ENCODE measurements at places on chromosomes 13 and 19.

DNA sequence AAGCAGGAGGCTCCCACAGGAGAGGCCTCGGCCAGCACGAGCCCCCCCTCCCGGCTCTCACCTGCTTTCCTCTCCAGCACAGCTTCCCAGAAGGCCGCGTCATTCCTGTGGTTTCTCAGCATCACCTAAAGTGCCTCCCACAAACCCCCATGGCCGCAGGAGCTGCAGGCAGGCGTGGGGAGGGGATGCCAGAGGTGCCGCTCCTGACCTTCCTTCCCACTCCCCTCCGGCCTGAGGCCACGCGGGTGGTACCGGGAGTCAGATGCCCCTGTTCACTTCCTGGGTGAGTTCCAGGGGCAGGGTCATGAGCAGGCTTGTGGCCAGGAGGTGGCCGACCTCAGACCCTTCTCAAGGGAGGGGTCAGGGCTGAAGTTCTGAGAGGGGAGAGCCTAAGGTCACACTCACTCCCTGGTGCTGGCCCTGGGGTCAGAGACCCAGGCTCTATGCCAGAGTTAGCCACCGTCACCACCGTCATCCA, 14.4 kb upstream of the NPAS1 start:
- DNase-seq = no peak

GRCh38 chr13:46383383-46383782, 3.7 kb downstream of the RUBCNL start:
- DNase-seq = no peak

DNA sequence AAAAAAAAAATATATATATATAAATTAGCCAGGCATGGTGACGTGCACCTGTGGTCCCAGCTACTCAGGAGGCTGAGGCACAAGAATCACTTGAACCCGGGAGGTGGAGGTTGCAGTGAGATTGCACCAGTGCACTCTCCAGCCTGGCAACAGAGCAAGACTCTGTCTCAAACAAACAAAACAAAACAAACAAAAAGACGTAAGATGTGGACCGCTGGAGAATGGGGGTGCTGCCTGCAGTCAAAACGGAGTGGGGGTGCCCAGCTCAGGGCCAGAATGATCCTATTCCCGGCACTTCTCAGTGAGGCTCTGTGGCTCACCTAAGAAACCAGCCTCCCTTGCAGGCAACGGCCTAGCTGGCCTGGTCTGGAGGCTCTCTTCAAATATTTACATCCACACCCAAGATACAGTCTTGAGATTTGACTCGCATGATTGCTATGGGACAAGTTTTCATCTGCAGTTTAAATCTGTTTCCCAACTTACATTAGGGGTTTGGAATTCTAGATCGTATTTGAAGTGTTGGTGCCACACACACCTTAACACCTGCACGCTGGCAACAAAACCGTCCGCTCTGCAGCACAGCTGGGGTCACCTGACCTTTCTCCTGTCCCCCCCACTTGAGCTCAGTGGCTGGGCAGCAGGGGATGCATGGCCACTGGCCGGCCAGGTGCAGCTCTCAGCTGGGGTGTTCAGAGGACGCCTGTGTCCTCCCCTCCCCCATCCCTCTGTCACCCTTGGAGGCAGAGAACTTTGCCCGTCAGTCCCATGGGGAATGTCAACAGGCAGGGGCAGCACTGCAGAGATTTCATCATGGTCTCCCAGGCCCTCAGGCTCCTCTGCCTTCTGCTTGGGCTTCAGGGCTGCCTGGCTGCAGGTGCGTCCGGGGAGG, at the start of gene F7:
F7 (plus strand) TSS at position 760 of the 889 bp plus-strand sequence; CDS start at position 811, 51 bp downstream.
- no peak for DNase-seq

- no peak for DNase-seq
Measured at GRCh38 chr19:31781542-31781941, 432.3 kb upstream of the TSHZ3 start.

DNA sequence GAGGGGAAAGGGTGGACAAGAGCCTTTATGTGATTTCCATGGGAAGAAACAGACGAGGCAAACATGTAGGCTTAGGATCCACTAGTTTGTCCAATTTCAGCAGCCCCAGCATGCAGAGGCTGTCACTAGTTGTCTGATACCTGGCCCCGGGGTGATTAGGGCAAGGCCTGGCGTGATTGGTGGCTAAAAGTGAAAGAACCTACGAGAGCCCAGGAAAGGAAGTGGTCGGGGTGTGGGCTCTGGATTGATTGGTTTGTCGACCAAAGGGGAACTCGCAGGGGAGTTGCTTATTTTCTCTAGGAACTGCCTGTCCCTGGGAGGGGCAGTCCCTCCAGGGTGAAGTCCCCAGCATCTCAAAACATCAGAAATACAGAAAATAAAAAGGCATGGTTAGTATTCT, 64.2 kb upstream of the UQCRFS1 start:
- peak; percentile 70 for DNase-seq

DNA sequence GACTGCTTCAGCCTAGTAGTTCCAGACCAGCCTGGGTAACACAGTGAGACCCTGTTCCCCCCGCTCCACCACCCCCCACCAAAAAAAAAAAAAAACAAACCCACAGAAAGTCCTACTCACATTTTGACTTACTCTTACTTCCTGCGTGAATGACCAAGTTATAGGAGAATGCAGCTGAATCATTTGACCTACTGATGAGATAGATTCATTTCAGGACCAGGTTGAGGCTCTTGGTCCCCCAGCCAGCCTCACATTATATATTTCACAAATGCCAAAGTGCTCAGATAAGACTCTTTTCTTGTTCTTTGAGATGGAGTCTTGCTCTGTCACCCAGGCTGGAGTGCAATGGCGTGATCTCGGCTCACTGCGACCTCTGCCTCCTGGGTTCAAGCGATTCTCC, 70.2 kb downstream of the KLF5 start:
- DNase-seq = peak; percentile 16

DNA sequence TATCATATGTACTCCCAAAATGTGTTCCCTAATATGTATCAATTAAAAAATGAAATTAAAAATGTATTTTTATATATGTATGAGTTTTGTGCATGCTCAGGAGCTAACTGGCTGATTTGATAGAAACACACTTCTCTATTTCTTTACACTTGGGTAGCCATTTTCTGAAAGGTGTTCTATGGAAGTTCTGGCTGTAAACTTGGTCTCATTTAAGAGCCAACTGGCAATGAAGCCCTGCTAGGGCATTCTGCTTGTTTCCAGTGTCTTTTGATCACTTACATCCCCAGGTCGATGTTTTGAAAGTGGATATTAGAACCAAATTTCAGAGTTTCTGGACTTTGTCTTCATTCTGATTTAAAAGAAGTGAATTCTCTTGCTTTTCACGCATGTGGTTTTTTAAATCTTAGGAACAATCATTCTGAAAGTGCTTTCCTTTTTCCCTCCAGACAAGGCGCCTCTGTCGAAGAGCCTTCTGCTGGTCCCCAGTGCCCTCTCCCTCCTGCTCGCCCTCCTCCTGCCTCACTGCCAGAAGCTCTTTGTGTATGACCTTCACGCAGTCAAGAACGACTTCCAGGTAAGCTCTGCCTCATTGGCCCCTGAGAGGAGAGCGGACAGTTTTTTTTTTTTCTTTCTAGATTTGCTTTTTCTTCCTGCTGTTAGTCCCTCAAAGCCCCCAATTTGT, 20.1 kb downstream of the GPR18 start:
- DNase-seq = peak; percentile 65

- DNase-seq = no peak
Measured at GRCh38 chr13:37986811-37987210, 117.2 kb upstream of the TRPC4 start.

GRCh38 chr19:7427944-7428343, 60.9 kb downstream of the PEX11G start:
- peak; percentile 56 for DNase-seq

DNA sequence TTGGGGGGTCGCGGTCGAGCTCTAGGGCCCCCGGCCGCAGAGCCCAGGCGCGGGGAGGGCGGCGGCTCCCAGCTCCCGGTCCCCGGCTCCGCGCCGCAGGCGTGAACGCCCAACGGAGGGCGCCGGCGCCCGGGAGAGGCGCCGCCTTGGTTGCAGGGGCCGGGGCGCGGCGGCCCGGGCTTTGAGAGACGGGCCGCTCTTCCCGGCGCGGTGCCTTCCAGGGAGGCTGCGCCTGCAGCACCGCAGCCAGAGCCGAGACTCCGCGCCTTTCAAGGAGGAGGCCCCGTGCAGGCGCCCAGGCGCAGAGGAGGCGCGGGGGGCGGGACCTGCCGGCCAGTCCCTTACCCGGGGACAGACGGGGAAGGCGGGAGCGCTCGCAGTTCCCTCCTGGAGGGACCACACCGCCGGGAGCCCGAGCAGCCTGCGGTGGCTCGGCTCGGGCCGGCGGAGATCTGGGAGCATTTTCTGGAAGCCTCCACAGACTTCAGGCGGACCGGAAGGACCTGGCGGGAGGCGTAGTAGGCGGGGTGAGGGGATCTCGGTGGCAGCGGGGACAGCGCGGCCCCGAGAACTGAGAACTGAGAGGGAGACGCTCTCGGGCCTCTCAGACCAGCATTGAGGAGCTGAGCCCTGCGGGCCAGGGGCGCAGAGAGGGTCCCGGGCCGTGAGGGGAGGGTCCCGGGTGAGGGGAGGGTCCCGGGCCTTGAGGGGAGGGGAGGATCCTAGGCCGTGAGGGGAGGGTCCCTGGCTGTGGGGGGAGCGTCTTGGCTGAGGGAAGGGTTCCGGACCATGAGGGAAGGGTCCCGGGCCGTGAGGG, 25.5 kb upstream of the MCF2L start:
- DNase-seq = no peak

DNA sequence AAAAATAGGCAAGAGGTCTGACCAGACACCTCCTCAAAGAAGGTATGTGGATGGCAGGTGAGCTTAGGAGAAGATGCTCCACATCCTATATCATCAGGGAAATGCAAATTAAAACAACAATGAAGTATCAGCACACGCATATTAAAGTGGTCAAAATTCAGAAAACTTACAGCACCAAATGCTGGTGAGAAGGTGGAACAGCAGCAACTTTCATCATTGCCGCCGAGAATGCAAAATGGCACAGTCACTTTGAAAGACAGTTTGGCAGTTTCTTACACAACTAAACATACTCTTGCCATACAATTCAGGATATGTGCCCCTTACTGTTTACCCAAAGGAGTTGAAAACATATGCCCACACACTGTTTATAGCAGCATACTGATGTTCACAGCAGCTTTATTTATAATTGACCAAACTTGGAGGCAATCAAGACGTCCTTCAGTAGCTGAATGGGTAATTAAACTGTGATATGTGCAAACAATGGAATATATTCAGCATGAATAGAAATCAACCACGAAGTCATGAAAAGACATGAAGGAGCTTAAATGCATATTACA, 22.5 kb downstream of the OR10H4 start:
- DNase-seq = no peak

DNA sequence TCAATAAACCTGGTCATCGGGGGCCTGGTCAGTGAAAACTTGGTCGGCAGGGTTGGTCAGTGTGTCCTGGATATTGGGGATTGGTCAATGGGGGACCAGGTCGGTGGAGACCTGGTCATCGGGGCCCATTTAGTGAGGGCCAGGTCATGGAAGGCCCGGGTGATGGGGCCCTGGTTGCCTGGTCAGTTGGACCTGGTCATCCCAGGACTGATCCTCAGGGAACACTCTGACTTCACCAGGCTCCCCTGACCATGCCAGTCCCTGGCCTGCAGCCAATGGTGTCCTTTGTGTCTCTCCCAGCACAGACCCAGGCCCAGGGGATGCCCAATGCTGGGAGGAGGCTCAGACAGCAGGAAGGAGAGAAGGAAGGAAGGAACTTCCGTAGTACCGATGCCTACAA, 42.1 kb upstream of the TPM4 start:
- DNase-seq = no peak

DNA sequence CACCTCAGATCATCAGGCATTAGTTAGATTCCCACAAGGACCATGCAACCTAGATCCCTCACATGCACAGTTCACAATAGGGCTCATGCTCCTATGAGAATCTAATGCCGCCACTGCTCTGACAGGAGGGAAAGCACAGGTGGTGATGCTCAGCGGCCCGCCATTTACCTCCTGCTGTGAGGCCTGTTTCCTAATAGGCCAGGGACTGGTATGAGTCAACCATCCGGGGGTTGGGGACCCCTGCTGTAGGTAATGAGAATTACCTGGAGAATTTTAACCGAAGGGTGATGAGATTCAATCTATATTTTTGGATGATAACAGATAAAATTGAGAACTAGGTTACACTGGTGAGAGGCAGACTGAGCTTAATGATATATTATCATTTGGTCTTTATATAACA, 101.4 kb downstream of the LACC1 start:
- DNase-seq = no peak

DNA sequence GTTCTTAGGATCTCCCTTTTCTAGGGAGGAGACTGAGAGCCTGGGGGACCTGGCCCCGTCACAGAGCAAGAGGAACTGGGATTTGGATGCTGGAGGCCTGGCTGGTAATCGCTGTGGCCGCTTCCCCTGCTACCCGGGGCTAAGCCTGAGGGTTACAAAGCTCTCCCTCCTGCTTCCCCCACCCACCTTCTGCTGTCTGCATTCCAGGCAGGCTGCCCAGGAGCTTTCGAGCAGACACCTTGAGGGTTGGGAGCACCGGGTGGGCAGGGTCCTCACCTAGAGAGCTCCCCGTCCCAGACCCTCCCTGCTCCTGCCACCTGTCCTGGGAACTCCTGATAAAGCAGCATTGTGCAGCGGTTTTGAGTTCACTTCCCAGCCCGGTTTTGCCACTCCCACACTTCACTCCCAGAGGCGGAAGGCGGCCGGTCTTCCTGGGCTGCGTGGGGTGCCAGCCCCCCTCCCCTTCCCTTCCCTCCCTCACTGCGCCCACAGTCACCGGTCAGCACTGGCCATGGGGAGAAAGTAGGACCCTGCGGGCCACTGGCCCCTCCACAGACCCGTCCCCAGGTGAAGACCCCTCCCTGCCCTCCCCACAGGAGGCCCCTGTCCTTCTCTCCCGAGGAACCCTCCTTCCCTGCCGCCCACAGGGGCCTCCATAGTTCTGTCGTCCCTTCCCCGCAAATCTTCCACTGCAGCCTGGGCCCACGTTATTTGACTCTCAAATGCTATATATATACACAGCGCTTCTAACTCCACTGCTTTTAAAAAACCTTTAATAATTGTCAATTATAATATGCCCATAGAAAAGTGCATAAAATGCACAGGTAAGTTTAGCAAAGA, 8.1 kb downstream of the PAK4 start:
- DNase-seq = no peak

DNA sequence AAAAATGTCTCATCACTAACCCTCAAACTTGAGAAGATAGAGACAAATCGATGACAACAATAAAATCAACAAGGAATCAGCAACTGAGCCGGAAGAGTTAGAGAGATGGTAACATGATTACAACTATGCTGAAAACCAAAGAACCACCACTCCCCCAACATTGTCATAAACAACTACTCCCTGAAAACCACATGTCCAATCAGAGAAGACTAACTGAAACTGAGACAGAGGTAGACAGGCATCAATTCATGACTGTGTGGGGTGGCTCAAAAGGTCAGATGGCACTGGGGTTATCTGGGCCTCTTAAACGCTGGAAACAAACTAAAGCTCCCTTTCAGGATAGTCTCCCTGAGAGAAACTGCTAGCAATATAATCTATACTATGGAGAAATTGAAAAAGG, 488.8 kb downstream of the KCTD12 start:
- DNase-seq = peak; percentile 20

All from activated CD4-positive, alpha-beta T cell treated with anti-CD3 and anti-CD28 coated beads, Interleukin-2, amount 50 U/mL, for 16 hours (primary cell).